ENCODE measurements at places on chromosomes 3 and 15.

DNA sequence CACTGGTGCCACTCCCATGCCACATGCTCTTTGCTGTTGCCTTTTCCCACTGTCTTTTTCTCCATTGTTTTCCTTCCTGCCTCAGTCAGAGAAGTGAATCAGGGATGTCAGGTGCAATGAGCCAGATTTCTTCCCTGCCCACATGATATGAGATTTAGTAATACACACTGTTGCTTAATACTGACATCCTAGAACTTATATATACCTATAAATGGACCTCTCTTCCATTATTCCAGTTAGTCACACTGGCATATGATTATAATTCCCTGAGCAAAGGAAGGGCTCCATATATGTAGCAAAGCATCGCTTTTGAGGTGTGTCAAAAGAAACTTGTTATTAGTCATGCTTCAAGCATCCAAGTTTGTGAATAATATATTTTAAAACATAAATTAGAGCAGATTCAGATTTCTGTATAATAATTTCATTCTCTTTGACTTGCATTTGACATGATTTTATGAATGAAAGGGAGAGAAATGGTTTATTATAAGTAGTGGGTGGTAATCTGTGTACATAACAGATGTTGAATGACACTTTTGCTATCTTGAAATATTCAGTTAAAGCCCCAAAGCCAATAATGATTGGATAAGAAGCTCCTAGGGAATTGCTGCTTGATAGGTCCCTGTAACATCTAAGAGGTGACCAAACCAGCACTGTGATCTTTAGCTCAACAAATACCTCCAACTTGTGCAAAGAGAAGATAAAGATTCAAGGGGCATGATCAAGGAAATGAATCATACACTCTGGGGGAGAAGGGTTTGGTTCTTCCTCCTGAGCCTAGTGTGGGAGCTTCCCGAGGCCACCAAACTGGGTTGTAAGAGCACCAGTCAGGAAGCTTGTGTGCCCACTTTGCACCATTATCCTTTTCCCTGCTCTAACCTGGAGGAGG is 48.6 kb downstream of the CHST2 start:
- no peak for DNase-seq

- DNase-seq: no peak
These were observed 31.4 kb upstream of the PLXNA1 start for GRCh38 chr3:126951561-126951960.

GRCh38 chr3:150079029-150079739 is 108.5 kb upstream of the PFN2 start:
- no peak for DNase-seq

DNA sequence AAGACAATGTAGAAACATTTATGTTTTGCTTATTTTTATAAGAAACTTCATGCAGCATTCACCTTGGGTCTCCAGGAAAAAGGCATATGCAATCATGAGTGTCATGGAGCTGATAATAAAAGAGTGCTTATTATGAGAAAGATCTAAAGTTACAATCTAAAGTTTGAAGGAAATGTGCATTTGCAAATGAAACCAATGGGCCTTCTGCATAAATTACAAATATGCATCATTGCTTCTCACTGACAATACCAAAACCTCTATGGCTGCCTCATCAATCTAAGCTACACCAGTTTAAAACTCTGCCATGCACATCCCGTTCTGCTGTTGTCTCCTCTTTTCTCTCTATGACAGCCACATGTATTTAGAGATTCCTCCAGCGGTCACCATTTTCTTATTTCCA is 103.2 kb upstream of the ABI3BP start:
- DNase-seq: no peak

GRCh38 chr3:45915518-45916231 is 27.6 kb upstream of the CXCR6 start:
- no peak for DNase-seq

GRCh38 chr15:69701198-69701597 is 248.6 kb downstream of the RPLP1 start:
- DNase-seq: no peak

DNA sequence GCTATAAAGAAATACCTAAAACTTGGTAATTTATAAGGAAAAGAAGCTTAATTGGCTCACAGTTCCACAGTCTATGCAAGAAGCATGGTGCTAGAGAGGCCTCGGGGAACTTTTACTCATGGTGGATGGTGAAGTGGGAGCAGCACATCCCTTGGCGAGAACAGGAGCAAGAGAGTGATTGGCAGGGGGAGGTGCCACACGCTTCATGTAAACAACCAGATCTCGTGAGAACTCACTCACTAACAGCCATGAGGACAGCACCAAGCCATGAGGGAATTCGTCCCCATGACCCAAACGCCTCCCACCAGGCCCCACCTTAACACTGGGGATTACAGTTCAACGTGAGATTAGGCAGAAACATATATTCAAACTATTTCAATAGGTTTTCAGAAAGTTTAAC is 28.0 kb downstream of the GABRB3 start:
- no peak for DNase-seq

DNA sequence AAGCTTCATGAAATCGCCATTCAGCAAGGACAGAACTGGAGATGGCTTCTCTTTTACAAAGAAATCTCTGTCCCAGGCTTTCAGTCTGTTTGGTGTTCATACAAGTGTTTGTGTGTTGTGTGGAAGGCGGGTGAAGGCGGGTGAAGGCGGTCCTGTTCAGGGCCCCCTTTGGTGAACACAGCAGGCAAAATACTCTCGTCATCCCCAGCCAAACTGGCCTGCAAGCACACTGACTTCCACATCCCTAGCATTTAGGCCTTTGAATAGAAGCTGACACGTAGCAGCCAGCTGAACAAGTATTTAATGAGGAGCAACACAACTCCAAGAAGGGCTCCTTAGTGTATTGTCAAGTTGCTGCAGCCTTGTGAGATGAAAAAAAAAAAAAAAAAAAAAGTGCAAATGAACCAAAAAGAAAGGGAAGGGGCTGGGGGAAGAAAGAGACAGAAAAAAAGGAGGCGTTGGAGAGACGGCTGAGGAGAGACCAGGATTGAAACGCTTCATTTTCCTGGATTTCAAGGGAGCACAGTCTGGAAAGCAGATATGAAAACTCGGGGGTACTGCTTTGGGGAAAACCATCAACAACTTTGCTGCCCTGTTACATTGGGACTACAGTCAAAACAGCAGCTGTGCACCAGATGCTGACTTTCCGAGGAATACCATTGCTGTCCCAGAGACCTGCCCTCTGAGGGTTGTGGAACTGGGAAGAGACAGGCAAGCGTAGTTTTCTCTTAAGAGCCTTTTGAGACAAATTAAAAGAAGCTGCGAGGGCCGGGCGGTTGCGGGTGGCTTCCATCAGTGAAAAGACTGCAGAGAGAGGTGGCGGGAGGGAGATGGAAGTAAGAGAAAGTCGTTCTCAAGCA is 74.6 kb downstream of the TGFBR2 start:
- no peak for DNase-seq

Measured in NCI-H2081 treated with DMSO at 0.1 percent for 48 hours (cell line).